8988T (cell line): ENCODE measurements at places on chromosomes 1 and 21.

- DNase-seq = no peak
Observed at GRCh38 chr1:162847839-162848453, 13.0 kb downstream of the CCDC190 start.

DNA sequence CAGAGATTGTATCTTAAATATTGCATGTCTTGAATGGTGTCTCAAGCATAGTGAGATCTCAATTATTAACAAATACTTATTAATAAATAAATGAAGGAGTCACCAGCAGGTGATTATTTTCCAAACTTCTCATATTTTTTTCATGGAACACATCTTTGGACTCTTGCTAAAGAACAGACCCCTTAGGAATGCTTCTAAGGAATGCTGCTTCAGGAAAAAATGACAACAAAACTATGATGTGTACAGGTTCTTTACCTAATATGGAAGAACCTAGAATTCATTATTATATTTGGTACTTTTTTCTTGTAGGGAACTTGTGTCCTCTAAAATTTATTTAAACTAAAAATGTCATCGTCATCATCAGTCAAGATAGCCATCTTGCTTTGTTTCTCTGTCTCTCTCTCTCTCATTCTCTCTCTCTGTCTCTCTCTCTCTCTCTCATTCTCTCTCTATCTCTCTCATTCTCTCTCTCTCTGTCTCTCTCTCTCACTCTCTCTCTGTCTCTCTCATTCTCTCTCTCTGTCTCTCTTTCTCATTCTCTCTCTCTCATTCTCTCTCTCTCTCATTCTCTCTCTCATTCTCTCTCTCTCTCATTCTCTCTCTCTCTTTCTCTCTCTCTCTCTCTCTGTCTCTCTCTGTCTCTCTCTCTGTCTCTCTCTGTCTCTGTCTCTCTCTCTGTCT, 63.0 kb upstream of the ETS2 start:
- no peak for DNase-seq

GRCh38 chr1:161506336-161507223, 1.3 kb downstream of the FCGR2A start:
- no peak for DNase-seq

DNA sequence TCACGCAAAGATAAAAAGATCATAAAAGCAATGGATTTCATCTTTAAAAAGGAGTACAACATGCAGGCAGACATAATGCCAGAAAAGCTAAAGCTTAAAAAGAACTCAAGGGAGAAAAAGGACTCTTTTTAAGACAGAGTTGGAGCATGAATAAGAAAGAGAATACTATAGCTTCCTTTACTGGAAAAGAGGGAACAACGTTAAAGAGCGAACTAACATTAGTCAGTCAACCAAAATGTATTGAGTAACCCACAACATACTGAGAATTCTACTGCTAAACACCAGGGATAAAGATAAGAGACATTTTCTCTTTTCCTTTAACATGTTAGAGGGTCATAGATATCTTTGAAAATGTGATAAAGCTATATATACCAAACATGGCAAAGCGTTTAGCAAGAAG, 182.0 kb downstream of the DUSP10 start:
- no peak for DNase-seq

GRCh38 chr21:14492931-14493330, 53.2 kb downstream of the SAMSN1 start:
- DNase-seq = no peak

DNA sequence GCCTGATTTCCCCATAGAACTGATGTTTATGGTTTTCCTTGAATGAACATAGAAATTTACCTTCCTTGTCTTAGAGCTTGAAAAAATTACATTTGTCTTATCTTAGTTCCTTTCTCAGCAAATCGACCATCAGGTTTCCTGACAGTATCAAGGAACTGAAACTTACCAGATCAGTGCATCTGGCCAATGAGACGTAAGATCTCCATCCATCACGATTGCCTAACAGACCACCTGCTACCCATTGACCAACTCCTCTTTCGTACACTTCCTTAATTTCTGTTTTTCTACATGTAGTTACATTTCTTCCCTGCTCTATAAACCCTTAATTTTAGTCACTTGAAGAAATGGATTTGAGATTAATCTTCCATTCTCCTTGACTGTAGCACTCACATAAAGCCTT, 57.4 kb upstream of the TMPRSS15 start:
- no peak for DNase-seq

- DNase-seq = no peak
Observed at GRCh38 chr1:204358605-204359004, 1.1 kb downstream of the PLEKHA6 start.
